Hematopoietic multipotent progenitor cell treated with erythropoietin and hydrocortisone succinate and interleukin-3 and kit ligand, for 15 days (in vitro differentiated cells): ENCODE measurements at places on chromosomes 1 and 21.

DNA sequence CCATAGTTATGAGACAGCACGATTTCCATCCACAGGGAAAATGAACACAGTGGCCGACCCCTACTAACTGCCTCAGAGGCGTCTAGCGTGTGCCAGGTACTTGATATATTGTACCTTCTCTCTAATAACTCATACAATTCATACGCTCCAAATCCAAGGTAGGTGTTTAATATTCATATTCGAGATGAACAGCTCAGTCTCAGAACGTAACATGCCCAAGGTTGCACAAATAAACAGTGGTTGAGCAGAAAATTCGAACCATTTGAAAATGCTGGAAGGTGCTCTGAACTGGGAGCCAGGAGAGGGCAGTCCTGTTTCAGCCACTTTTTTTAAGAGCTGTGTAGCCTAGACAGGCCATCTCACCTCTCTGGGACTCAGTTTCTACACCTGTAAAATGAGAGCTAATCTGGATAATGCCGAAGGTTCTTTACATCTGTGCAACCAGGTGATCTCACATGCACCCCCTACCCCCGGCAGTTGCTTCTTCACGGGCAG is 7.9 kb downstream of the SLC45A3 start:
- DNase-seq, result no peak

DNA sequence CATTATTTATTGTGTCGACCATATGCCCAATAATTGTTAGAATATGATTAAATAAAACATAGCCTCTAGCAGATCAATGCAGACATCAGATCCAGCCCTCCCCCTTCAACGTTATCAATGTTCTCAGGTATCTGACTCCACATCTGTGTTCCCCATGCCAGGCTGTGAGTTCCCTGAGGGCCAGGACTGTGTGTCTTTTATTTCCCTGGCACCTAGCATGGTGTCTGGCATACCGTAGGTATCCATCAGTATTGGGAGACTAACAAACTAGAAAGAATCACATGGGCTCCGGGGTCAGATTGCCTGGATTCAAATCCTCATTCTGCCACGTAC is 48.3 kb downstream of the SDC3 start:
- DNase-seq, result no peak

DNA sequence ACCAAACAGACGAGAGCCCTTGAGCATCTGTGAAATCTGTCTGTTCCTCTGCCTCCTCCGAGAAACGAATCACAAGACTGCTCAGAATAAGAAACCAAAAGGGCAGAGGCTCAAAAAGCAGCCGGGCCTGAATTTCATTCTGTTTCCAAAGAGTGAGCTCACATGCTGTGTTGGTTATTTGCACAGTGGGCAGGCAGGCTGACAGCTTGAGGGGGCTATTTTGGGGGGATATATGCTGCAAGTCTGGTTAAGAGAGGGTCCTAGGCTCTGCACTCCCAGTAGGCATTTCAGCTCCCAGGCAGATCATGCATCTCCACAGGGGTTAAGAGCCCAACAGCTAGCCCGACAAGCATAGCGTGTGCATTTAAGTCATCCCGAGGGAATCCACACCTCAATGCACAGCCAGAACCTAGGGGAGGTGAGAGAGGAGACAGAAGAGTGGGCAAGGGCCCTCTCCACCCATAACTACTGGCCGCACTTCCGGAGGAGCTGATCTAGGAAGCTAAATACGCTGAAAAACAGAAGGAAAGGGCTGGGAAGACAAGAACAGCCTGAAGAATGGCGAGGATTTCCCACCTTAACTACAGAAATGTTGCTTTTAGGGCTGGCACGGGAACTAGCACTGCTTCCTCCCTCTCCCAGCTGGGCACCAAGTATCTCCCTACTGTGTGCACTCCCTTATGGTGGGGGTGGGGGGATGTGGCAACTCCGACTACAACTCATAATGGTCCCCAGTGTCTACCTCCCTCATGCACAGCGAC is 3.7 kb downstream of the PGBD5 start:
- DNase-seq, result no peak

DNA sequence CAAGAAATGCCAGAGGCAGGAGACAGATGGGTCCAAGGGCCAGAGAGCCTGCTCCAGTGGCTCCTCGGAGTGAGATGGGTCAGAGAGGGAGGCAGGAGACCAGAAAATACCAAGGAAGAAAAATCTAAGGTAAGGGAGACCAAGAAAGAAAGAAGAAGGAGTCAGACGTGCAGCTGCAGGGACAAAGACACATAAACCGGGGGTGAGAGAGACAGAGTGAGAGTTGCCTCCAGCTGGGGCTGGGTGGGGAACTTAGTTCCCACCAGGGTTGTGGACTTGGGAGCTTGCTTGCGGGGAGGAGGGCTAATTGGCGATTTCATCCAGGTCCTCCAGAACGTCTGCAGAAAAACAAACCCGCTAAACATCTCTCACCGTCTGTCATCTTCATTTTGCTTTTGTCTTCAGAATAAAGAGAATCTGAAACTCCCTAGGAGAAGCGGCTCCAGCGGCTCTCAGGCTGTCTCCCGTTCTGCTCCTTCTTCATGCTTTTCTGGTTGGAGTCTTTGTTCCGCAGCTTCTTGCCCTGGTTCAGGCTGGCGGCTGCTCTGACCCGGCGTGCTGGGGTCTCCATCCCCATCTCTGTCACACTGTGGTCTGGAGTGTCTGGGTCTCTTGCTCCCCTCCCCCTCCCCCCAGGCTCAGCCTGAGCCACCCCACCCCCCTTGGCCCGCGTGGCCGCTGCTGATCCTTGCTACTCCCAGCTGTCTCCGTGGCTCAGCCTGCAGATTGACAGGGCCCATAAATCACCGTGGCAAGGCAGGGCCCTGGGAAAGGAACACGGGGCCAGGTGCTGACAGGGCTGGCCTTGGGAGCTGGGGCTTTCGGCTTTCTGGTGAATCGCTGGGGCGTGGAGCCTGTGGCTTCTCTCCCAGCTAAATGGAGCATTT is 66.6 kb downstream of the UBIAD1 start:
- no peak for DNase-seq

DNA sequence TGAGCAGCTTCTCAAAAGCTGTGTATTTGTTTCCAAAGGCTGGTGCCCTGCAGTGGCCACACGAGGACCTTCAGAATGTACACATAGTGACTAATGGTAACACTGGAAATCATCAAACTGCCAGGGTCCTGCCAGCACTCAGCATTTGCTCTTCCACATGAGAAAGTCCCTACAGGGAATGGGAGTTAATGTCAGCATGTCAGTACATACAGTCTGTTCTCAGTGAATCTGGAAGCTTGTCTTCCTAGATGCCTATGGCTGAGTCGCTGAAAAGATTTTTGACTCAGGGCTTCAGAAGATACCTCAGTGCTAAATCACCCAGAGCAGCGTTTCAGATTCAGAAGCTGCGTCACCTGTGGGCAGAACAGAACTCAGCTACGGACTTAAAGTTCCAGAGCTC is 108.2 kb downstream of the CDC7 start:
- DNase-seq, result no peak
